Foreskin fibroblast (primary cell): ENCODE measurements at places on chromosomes 1 and 21.

DNA sequence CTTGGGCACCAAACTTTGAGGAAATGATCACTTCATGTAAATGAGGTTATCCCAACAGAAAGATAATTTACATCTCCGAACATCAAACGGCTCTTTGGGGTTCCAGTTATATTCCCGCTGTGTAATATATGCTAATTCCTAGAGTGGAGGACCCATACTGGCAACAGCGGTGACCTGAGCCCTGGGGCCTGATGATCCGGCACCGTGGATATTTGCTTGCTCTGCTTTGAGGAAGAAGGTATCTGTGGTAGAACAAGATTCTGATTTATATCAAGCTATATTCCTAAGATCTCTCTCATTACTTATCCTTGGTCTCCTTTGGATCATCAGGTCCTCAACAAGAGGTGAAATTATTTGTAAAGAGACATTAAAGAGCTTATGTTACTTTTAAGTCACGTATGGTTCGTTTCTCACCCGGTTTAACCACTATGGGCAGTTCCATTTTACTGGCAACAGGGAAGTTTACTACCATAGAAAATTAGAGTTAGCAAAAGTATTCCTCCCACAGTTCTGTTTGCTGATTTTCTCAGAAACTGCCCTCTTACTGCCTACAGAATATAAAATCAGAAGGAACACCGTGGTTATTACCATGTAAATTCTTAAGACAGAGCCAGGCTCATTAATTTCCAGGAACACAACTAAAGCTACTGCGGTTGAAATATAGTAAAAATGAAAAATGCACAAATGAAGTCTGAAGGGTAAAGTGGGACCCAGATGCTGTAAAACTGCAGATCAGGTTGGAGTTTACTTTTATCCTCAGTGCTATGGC, 56.7 kb downstream of the MRPL39 start:
- no peak for DNase-seq

DNA sequence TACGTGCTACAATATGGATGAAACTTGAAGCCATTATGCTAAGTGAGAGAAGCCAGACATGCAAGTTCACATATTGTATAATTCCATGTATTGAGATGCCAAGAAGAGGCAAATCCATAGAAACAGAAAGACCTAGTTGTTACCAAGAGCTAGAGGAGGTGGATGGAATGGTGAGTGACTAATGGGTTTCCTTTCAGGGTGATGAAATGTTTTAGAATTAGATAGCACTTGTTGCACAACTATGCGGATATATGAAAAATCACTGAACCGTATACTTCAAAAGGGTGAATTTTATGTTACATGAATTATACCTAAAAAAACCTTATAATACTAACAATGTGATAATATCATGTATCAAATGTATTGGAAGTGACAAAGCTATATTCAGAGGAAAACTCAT, 18.1 kb downstream of the EPHA10 start:
- DNase-seq: no peak

- DNase-seq: no peak
Measured at GRCh38 chr1:65459397-65459768, 38.9 kb downstream of the LEPR start.

DNA sequence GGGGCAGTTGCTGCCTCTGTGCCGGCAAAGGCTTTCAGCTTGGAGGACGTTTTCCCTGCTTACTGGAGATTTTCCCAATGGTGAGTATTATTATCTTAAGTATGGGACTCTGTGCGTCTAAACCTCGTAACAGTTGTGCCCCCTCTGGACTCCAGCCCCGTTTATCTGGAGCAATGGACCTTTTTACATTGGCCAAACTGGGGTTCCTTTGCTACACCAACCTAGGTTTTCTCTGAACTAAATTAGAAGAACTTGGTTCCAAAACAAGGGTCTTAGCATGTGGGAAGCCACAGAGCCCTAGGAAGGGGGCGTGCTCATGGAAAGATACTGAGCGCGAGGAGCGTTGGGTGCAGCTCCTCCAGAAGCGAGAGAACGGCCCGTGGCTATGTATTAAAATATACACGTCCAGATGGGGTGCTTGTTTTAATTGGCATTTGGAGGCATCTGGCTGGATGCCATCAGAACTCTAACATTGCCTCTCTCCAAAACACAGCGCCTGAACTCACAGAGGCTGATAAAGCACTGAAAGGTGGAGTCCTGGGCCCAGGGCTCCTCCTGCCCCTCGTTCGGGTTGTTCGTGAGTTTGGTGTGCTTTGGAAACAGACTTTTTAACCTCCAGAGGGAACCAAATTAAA, 28.4 kb downstream of the POFUT2 start:
- no peak for DNase-seq
